Right cardiac atrium (tissue), 5 donors: ENCODE measurements at places on chromosomes 1 and 21. TPM values are rescaled to one million over a fixed set of nuclear protein-coding genes. Genes with fewer than 3 reads are reported as not detected.
A peak's percentile ranks its signal among the peaks of the same experiment; 100 is the strongest.

DNA sequence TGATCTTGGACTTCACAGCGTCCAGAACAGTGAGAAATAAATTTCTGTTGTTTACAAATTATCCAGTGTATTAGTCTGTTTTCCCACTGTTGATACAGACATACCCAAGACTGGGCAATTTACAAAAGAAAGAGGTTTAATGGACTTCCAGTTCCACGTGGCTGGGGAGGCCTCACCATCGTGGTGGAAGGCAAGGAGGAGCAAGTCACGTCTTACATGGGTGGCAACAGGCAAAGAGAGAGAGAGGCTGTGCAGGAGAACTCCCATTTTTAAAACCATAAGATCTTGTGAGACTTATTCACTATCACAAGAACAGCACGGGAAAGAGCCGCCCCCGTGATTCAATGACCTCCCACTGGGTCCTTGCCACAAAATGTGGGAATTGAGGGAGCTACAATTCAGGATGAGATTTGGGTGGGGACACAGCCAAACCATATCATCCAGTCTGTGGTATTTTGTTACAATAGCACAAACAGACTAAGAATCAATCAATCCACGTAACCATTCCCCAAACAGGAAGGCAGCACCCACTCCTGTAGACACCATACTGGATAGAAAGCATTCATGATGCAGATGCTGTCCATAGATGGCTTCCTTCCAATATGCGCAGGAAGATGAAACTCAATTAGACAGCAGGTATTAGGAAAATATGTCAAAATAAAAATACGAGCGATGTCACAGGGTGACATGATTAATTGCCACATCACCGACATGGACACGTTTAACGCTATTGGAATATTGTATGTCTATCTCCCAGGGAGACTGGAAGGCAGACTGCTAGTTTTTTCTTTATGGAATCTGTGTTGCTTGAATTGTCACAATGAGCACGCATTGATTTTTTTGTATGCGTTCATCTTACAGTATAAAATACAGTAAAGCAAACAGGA lies 22.8 kb downstream of the ECE1 start:
- DNase-seq = peak; percentile 9

GRCh38 chr1:174815474-174815908 lies 184.3 kb upstream of the CACYBP start:
- no peak for DNase-seq

GBP6 gene
- total RNA-seq = 0.23 TPM

GRCh38 chr1:222909586-222909985 lies 94.7 kb downstream of the DISP1 start:
- DNase-seq = peak; percentile 38

DNA sequence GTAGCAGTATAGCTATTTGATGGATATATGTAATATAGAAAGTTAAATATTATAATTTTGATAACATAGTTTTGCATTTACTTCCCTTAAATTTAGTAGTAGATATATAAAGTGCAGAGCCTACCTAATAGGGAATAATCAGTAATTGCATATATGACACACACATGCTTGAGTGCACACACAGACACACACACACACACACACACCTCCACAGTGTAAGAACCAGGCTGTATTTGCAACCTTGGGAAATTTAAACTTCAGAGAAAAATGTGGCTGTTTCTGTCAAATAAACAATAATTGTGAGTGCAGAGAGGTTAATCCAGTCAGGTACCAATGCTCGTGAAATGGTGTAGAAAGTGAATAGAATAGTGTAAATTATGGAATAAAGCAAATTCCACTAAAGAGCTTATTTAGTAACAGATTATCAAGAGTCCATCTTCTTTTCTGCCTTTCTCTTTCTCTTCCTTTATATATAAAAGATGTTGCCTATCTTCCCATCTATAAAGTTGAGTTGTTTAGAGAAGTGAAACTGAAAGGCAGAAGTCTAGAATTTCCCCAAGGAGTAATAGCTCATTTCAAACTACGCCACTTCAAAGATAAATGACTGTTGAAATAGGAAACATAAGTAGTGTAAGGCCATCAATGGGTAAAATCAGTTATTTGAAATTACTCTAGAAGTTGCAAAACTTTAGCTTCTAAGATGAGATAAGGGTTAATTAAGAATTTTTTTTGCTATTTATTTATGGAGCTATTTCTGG lies 273.7 kb downstream of the SRGAP2C start:
- DNase-seq = no peak

GRCh38 chr1:206029484-206029883 lies 5.8 kb upstream of the CTSE start:
- peak; percentile 80 for DNase-seq

DNA sequence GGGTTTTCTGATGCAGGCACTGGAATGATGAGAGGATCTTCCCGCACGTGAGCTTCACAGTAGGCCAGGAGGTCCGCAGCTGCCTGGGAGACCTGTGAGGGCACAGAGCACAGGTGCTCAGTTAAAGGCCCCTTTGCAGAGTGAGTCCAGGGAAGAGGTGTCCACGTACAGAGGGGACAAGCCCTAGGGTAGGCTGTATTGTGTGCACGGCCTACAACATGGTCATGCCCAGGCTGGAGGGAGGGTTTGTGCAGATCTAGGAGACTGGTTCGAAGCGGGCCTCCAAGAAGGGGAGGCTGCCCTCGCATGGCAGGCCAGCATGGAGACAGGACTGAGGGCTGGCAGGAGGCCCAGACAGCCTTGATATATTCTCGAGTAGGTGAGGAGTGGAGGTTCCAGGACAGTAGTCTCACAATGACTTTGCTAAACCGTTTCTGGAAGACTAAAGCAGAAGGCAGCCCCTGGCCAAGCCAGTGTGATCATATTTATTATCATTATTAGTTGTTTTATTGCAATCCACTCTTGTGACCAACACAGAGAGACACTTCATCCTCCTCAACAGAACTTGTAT lies 48.0 kb upstream of the B3GALNT2 start:
- DNase-seq = no peak

S100A3 gene
- 1.3 TPM for total RNA-seq

GPR153 gene
- 14.3 TPM for total RNA-seq

DNA sequence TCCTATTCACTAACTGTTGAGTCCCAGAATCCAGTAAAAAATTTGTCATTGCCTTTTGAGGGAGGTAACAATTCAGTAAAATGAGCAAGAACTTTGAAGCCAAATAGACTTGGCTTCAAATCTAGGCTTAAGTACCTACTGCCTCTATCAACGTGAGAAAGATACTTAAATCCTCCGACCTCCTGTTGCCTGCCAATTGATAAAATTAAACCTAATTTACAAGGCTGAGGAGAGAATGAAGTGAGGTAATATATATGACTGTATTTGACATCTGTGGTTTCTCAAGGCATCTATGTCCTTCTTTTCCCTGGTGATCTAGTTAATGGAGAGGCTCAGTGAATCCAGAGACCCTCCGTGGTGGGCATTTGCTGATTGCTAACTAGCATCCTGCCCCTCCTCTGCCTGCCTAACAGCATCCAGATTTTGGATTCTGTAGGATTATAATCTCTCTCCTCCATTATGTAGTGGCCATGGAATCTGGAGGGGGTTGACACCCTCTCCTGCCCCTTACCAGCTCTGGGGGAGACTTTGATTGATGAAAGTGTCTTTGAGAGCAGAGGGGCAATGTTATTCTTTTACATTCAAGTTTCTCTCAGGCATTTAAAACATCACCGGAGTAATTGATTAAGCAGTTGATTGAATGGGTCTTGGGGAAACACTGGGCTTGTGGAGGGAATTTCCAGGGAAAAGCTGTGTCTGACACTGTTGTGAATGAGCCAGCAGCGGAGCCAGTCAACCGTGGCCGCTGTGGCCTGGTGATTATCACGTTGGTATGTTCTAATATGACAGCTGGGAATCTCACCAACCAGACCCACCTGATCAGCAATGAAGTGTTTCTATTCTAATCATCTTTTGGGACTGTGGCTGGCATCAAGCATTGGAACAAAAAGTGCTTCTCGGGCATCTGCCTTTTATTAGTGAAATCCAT lies 140.7 kb upstream of the FAM78B start:
- DNase-seq = peak; percentile 77

DNA sequence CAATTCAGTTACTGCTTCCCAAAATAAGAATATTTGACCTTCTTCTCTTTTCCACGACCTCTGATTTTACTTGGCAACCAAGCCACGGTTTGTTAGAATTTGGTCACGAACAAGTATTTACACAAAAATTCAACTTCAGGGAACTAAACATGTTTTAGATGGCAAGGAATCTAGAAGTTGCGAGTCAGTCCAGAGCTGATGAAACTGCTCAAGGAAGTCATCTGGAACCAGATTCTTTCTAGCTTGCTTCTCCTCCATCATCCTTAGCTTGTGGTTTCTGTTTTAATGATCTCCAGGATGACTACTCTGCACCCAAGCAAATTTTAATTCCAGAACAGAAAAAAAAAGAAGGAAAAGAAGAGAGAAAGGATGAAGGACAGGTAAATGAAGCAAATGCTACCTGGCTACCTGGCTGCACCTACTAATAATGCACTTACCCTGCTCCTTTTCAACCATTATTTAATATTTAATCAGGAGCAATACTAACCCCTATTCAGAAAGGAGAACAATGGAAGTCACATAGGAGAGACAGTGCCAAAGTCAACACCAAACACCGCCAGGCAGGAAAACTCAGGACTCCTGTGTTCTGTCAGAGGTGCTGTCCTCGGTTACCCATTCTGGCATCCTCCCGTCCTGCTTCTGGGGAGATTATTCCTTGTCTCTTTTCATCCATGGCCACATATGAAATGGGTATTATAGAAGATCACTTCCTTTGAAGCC lies 54.2 kb upstream of the RGS7 start:
- no peak for DNase-seq

DMBX1 gene
- total RNA-seq = not detected
